ENCODE measurements at places on chromosomes 7 and 10. TPM values are rescaled to one million over a fixed set of nuclear protein-coding genes. Genes with fewer than 3 reads are reported as not detected.

Gene LRIT1
- total RNA-seq = not detected

Gene GNAT3
- not detected for total RNA-seq

Gene OPALIN
- not detected for total RNA-seq

Gene KIF20B
- total RNA-seq = 3.8 TPM

Gene RNF133
- total RNA-seq = 3.1 TPM

DNA sequence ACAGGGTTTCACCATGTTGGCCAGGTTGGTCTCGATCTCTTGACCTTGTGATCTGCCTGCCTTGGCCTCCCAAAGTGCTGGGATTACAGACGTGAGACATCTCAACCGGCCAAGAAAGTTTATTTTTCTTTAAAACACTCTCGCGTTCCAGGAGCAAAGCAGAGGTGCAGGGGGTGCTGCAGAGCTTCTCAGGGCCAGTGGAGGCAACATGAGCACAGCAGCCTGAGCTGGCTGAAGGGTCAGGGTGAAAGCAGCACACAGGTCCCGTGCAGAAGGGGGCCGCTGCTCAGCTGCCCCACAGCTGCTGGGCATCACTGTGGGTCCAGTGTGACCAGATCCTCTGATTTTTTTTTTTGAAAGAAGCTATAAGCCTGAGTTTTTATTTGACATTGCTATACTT is 46.1 kb downstream of the EPHB4 start:
- no peaks in the 10 kb centered on the region for H3K4me1 ChIP-seq
- no peaks in the 10 kb centered on the region for H3K36me3 ChIP-seq
- no peaks in the 10 kb centered on the region for H3K27me3 ChIP-seq

GRCh38 chr7:36453769-36454168 is 64.1 kb downstream of the ANLN start:
- DNase-seq = no peak
- H3K4me3 ChIP-seq = no peak overlapping the region
- no peaks in the 10 kb centered on the region for H3K4me1 ChIP-seq
- no peaks in the 10 kb centered on the region for H3K36me3 ChIP-seq
- no peaks in the 10 kb centered on the region for H3K27me3 ChIP-seq

DNA sequence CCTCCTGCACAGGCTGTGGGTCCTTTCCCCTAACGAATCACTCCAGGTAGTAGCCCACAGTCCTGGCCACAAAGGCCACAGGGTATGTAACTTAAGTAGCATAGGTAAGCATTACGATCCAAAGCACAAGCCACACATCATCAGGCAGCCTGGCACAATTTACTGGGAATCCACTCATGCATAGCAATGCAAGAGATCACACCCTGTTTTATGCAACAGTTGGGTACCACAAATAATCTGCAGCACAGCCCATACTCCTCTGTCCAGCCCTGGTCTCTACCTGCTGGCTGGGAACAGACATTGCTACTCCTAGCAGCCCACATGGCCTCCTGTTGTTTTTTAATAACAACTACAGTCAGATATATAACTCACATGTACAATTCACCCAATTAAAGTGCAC is 34.3 kb downstream of the SRPK2 start:
- peak; percentile 40 for DNase-seq
- no peaks in the 10 kb centered on the region for H3K36me3 ChIP-seq
- H3K27me3 ChIP-seq = no peaks in the 10 kb centered on the region
- H3K4me3 ChIP-seq = no peak overlapping the region
- H3K4me1 ChIP-seq = peaks cover 14% of the 10 kb centered on the region

- no peak overlapping the region for H3K4me3 ChIP-seq
- no peaks in the 10 kb centered on the region for H3K36me3 ChIP-seq
- DNase-seq = no peak
- no peaks in the 10 kb centered on the region for H3K27me3 ChIP-seq
Observed at GRCh38 chr10:95048206-95048605, 21.1 kb downstream of the CYP2C8 start.

All from thyroid gland (tissue), 4 donors.